ENCODE measurements at places on chromosomes 6 and 20.

- no peak for DNase-seq
Observed at GRCh38 chr20:5677389-5677788, 72.8 kb upstream of the SHLD1 start.

DNA sequence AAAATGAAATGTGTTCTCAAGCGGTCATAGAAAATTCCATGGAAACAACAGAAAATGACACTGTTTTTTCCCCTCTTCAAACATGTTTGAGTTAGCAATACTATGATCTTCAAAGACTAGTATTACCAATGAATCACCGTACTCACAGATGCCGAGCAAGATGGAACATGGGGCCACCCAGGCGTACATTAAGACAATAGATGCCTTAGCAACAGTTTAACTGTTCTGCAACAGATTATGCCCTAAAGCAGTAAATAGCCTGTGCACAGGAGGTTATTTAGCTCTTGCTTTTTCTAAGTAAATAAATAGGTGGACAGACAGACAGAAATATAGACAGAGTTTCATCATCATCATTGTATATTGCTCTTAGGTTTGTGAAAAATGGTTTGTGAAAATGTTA is 284.0 kb upstream of the DEFB112 start:
- DNase-seq: no peak

- DNase-seq: no peak
Observed at GRCh38 chr6:97677626-97678025, 394.6 kb upstream of the MMS22L start.

DNA sequence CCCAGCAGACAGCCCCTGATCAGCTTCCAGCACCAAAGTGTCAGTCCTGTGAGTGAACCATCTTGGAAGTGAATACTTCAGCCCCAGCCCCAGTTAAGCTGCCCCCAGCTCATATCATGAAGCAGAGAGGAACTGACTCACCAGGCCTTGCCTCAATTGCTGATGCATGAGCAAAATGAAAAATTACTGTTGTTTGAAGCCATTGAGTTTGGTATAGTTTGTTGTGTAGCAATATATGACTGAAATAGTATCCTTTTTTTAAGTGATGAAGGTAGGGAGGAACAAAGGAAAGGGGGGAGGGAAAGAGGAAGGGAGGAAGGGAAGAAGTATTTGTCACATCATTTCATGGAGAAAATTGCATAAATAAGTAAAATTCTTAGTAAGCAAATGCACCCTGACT is 266.4 kb downstream of the MAFB start:
- no peak for DNase-seq

GRCh38 chr6:134105940-134106339 is 53.5 kb upstream of the SLC2A12 start:
- no peak for DNase-seq

- DNase-seq: no peak
Observed at GRCh38 chr6:112117554-112117953, 30.2 kb downstream of the FAM229B start.

- DNase-seq: no peak
Observed at GRCh38 chr6:4800662-4801061, 24.5 kb downstream of the CDYL start.

DNA sequence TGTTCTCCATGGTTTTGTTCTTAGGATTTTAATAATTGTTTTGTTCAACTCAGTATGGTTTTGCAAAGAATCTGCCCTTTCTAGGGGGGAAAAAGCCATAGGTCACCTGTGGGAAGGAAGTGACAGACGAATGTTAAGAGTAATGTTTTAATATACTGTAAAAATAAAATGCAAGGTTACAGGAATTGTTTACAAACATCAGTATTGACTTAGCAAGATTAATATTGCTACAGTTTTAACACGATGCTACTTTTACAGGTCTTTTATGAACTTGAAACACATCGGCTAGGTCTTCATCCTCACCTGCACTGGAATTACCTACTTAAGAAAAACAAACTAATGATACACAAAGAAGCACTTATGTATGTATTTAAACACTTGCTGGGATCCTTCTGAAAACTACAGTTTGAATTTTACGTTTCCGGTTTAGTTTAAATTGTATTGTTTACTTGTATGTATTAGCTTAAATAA is 1.7 kb upstream of the NKX2-4 start:
- DNase-seq: no peak

GRCh38 chr6:12264671-12265070 is 25.5 kb upstream of the EDN1 start:
- DNase-seq: no peak

DNA sequence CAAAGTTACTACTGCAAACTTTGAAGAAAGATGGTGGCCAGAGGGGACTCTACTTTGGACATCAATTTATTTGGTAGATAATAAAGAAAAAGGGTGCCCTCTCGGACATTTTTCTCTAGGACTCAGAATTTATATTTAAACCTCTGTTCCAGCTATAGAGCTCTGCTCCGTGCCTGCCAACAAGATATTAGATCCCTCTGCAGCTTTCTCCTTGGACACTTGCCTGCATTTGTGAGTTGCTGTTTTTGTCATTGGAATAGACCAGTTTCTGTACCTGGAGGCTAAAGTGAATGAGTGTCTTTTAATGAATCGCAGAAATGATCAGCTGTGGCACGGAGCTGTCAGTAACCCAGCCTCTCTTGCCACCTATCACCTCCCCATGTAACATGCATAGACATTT is 253.5 kb downstream of the NRN1 start:
- DNase-seq: no peak

GRCh38 chr6:158184608-158185007 is 16.5 kb downstream of the GTF2H5 start:
- DNase-seq: no peak

- DNase-seq: no peak
Observed at GRCh38 chr6:80209430-80209829, 103.0 kb downstream of the BCKDHB start.

GRCh38 chr6:7298113-7298512 is 14.9 kb downstream of the SSR1 start:
- no peak for DNase-seq

DNA sequence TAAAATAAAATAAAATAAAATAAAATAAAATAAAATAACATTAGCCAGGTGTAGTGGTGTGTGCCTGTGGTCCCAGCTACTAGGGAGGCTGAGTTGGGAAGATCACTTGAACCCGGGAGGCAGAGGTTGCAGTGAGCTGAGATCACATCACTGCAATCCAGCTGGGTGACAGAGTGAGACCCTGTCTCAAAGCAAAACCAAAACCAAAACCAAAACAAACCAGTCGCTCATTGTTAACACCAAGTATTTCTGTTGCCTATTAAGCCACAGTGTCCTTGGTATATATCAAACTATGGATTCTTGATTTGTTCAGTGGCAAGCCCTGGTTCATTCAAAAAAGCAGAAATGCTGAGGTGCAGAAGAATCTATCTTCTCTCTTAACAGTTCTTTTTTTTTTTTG is 65.7 kb downstream of the PYGB start:
- no peak for DNase-seq

GRCh38 chr6:117933471-117933870 is 26.4 kb downstream of the SLC35F1 start:
- no peak for DNase-seq

GRCh38 chr6:25070547-25071366 is 135.0 kb upstream of the RIPOR2 start:
- DNase-seq: peak; percentile 50

- DNase-seq: no peak
Observed at GRCh38 chr6:53752856-53753255, 41.9 kb upstream of the LRRC1 start.

DNA sequence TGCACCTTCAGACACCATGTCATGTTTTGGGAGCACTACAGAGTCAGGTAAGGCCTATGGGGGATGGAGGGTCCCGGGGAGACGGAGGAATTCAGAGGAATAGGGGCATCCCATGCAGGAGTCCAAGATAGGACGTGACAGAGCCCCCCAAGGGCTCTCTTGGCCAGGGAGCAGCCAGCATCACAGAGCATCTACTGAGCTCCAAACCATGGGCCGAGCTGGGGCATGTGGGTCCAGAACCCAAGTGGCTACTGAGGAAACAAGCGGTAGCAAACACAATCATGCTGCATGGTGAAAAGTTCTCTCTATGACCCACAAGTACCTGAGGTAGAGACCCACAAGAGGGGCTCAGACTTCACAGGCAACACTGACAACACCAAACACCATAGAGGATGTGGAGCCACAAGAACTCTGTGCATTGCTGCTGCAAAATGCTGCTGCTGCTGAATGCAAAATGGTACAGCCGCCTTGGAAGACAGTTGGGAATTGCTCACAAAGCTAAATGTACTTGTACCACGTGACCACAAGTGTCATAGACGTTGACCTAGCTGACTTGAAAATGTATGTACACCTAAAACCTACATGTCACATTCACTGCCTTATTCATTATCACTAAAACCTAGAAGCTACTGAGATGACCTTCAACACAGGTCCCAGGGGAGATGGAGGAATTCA is 33.4 kb upstream of the MAS1L start:
- no peak for DNase-seq

DNA sequence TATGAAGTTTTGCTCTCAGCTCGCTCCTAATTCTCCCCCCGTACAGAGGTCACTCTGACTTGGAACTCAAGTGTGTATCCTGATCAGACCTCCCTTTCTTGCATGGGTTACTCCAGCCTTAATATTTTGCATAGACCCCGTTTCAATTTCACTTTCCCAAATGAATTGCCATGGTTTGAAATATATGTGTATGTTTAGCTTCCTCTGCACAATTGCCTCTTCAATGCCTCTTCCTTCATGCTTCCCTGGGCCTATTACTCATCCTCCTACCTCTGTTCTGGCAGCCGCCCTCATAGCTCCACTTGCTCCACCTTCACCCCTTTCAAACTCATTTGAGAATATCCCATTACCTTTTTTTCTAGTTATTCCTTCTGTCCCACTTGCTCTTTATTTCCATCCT is 90.0 kb upstream of the SAMD5 start:
- no peak for DNase-seq

GRCh38 chr6:119161438-119161837 is 83.0 kb upstream of the FAM184A start:
- no peak for DNase-seq

- no peak for DNase-seq
Observed at GRCh38 chr6:916131-916530, 223.2 kb upstream of the EXOC2 start.

DNA sequence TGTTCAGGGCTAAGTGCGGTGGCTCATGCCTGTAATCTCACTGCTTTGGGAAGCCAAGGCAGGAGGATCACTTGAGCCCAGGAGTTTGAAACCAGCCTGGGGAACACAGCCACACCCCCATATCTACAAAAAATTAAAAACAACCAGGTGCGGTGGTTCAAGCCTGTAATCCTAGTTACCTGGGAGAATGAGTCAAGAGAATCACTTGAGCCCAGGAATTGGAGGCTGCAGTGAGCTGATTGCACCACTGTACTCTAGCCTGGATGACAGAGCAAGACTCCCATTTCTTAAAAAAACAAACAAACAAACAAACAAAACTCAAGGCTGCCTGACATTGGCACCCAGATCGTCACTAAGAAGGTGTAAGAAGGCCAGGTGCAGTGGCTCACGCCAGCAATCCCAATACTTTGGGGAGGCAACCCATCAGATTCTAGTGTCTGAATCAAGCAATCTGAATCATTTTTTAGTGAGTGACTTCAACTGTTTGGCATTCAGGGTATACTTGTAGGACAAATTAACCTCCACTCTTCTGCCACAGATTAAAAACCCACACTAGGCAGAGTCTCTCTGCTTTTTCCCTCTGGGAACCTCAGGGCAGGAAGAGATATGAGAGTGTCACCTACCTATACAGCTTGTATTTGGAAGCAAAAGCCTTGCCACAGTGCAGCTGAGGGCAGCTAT is 6.1 kb downstream of the PLAGL2 start:
- DNase-seq: no peak

GRCh38 chr6:113879186-113880096 is 22.3 kb downstream of the MARCKS start:
- DNase-seq: peak; percentile 78

GRCh38 chr20:33796907-33797544 is 14.1 kb upstream of the CHMP4B start:
- no peak for DNase-seq

All from non-pigmented ciliary epithelial cell (primary cell).